CD8-positive, alpha-beta T cell (primary cell): ENCODE measurements at places on chromosomes 2 and 18.

DNA sequence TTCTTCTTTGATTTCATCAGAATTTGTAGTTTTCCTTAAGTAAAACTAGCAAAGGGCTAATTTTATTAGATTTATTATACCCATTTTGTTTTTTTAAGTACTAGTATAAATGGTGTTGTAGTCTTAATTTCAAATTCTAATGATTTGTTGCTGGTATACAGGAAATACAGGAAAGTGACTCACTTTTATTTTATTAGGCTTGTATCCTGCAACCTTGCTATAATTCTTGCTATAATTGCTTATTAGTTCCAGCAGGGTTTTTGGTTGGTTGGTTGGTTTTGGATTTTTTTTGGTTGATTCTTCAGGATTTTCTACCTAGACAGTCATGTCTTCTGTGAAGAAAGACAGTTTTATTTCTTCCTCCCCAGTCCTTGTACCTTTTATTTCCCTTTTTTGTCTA, 110.6 kb upstream of the IL1R2 start:
- no peak for DNase-seq

DNA sequence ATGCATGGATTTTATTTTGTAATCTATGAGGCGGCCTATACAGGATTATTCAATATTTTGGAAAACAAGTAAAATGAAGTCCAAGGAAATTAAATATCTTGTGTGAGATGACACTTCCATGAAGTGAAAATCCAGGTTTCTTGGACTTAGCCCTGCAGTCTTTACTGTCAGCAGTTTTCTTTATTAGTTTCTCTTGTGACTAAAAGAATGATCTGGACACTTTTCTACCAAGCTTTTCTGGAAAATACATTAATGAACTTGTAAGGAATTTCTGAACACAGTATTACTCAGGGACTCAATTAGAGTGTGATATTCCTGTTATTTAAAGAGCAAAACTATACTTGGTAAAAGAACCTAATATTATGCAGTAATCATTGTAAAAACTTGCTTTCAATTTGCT, 610.4 kb upstream of the SLC8A1 start:
- no peak for DNase-seq

DNA sequence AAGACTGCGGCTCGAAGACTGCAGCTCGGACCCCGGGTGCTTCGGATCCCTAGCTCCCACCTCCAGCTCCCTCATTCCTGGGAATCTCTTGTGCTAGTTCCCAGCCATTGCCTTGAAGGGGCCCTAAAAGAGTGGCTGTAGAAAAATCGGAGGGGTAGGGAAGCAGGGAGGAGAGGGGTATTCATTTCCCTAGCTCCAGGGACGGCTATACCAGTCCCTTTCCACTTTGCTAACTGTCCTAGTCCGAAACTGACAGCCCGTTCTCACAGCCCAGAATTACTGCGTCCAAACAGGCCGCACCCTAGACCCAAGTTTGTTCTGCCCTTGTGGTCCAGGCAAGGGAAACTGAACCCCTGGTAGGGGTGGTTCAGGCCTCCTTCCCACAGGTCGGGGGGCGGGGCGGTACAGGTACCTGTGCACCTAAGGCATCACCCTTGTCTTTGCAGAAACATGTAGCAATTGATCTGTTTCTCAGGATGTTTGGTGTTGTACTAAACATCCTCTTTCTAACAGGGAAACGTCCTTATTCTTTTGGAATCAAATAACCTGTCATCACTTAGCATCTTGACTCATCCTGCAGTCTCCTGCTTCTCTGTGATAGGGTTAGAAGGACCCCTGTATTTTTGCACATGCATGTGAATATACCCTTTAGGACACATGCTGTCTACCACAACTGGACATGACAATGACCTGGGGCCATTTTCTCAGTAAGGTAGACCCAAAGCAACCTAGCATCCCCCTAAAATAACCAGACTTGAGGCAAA, 4.0 kb downstream of the EMX1 start:
- no peak for DNase-seq

- no peak for DNase-seq
These were observed at the start of gene CAVIN2 for GRCh38 chr2:191846515-191847476. CAVIN2 (minus strand) TSS chr2:191847088; CDS start chr2:191846925, 163 bp downstream.

DNA sequence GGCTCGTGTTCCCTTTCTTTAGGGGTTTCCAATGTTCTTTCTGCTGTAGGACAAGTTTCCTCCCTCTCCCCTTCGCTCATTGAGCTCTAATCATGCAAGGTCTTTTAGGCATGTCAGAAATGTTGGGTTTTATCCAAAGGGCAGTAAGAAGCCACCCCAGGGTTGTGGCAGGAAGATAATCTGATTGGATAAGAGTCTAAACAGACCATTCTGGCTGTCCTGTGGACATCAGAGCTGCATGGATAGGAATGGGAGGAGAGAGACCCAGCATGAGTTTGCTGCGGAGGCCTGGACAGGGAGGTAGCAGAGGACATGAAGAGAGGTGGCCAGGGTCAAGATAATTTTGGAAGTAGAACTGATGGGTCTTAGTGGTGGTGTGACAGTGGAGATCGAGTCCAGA, 88.2 kb downstream of the ACKR3 start:
- no peak for DNase-seq

- DNase-seq = no peak
These were observed 81.9 kb upstream of the ZNF397 start for GRCh38 chr18:35158728-35159450.

DNA sequence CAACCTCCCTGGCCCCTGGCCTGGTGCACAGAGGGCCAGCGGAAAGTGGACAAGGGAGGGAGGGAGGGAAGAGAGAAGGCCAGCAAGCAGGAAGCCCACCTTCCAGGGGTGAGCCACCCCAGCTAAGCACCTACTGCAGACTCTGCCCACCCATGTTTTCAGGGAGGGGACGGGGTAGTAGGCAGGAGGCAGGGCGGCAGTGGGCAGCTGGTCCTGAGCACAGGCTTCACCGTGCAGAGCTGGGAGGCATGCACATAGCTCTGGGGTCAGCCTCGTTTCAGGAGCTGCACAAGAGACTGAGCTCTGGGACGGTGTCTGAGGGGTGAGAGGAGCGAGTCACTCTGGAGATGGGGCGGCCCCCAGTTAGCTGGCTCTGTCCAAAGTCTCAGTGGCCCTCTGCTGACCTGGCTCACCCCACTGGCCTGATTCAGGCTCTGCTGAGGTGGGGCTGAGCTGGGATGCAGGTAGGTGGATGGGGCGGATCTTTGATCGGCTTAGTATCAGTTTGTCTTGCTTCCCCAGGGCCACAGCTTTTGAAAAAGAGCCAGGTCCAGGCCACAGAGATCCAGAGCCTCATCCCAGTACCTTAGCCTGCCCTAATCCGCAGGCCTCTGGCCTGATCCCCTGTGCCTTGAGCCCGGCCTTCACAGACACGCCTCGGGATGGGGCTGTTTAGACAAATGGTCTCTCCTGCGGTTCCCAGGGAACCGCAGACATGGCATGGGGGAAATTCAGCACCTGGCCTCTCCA, 3.7 kb downstream of the NMUR1 start:
- DNase-seq = no peak

DNA sequence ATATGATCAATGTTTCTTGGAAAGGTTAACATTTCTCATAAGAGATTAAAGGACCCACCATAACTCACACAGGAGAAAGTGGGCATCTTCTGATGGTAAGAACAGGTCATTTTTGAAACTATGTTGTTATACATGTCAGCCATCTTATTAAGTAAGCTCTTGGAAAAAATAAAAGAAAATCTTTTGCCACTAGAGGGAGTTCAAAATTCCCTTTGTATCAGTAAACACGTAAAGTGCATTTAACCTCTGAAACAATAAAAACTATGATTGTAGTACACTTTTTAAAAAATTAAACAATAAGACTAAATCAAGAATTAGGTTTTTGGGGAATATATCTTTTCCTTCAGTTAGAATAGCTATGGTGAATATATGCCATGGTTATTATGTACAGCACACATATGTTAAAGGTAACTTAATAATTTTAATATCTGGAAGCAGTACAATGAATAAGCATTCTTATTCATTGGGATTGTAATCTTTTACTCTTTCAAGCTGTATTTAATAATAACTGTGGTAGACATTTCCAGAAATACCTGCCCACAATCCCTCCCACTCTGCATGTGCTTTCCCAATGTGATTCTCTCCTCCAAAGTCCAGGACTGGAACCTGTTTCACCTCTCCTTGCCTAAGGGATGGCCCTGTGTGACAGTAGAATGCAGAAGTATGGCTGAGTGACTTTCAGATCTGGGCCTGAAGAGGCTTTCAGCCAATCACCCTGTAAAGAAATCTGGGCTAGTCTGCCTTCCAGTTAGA, 64.2 kb downstream of the RBMS1 start:
- DNase-seq = peak; percentile 81
